ENCODE measurements at places on chromosomes 5 and 9. TPM values are rescaled to one million over a fixed set of nuclear protein-coding genes. Genes with fewer than 3 reads are reported as not detected.

Gene PGM5
- 0.63 TPM for total RNA-seq

Gene PCDHB8
- total RNA-seq, result not detected

Gene SPINK6
- 1.2 TPM for total RNA-seq

Gene GPR150
- not detected for total RNA-seq

Gene ROR2
- total RNA-seq, result 0.03 TPM

Gene DMAC1
- total RNA-seq, result 40.3 TPM

Measured in HT1080 (cell line).